ENCODE measurements at places on chromosomes 16 and 17.

- no peak for DNase-seq
These were observed 487 bp downstream of the TSR1 start for GRCh38 chr17:2335726-2336214.

DNA sequence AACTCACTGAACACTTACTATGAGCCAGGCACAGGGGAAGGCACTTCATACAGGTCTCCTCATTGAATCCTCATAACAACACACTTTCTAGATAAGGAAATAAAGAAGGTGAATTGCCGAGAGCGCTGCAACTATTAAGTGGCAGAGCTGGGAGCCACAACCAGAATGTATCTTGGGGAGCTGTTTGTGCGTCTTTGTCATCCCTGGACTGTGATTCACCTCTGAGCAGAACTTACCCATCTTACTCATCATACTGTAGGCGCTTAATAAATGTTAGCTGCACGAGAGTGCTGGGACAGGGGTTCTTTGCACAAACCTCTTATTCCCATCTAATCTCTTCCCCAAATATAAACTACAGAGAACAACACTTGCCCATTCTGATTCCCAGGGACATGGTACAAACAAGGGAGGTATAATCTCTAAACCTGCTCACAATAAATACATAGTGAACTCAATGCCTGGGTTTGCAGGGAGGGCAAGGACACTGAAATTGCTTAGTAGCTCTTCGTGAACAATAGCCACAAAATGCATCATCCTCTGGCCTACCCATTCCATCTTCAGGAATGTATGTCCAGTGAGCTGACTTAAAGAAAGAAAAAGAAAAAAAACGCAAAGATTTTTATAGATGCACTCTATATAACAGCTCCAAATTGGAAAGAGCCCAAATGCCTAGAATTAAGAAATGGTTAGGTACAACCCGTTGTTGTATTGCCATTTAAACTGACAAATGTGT lies 43.0 kb downstream of the MYO18A start:
- no peak for DNase-seq

DNA sequence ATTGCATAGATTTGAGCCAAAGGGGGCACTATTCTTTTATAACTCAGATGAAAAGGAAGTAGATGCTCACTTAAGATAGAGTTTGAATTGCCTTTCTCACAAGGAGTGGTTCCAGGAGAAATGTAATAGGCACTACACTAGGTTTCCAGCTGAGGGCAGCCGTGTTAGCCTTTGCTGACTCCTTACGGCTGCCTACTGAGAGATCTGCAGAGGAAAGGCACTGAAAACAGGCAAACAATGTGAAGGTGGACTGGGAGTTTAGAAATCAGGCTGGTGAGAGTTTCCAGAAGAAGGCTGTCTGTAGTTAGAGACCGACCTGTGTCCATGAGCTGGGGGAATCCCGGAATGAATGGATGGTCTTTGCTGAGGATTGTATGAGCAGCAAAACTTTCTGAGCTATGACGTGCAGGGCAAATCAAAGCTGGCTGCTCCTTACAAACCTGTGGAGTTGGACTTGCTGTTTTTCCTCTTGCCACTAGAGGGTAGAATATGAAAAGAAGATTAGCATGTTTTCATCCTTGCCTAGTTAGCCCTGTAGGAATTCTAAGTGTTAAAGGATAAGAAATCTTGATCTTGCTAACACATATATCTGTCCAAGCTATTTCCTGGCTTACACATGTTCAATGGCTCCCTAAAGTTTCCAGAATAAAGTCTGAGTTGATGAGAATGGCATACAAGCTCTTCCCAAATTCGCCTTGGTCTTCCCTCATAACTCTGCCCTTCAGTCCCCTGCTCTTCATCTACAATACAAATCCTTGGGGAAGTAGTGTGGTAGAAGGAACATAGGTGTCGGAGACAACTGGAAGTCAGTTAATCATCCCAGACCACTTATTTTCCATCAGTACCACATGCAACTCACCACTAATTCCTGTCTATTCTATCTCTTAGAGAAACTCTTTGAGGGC lies 20.1 kb upstream of the TAOK1 start:
- DNase-seq = peak; percentile 88

- DNase-seq = no peak
These were observed 55.9 kb upstream of the SREBF1 start for GRCh38 chr17:17892731-17893130.

- DNase-seq = no peak
These were observed 49.7 kb downstream of the NF1 start for GRCh38 chr17:31144428-31144827.

- DNase-seq = no peak
These were observed 33.1 kb upstream of the C16orf78 start for GRCh38 chr16:49340466-49340865.

GRCh38 chr17:31591924-31592323 lies 200.4 kb downstream of the RAB11FIP4 start:
- no peak for DNase-seq

DNA sequence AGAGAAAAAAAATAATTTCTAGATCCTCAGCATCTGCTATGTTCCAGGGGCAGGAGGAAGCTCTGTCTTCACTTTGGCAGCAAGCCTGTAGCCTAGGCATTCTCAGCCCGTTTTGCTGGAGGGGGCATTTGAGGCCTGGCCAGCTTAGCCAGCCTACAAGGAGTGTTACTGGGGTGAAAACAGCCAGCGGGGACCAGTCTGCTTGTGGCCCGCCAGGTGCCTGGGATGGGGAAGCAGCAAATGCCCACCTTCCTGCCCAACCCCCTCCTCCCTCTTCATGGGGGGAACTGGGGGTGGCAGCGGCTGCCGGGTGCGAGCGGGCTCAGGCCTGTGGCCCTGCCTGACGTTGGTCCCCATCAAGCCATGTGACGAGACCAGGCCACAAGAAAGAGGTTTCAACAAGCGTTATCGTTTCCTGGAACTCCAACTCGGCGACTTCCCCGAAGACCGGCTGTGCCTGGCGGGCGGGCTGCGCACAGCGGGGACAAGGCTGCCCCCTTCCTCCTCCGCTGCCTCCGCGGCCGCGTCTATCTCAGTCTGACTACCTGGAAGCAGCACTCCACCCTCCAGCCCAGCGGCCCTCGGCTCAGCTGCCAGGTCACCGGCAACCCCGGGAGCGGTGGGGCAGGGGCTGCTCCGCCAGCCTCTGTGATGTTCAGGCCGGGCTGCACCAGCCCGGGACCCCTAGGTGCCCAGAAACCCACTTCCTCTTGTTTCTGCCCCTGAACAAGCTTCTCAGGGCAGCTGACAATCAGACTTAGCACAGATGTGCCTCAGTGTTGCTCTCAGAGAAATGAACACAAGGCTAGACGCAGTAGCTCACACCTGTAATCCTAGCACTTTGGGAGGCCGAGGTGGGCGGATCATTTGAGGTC lies 22.9 kb downstream of the SOCS1 start:
- peak; percentile 31 for DNase-seq

DNA sequence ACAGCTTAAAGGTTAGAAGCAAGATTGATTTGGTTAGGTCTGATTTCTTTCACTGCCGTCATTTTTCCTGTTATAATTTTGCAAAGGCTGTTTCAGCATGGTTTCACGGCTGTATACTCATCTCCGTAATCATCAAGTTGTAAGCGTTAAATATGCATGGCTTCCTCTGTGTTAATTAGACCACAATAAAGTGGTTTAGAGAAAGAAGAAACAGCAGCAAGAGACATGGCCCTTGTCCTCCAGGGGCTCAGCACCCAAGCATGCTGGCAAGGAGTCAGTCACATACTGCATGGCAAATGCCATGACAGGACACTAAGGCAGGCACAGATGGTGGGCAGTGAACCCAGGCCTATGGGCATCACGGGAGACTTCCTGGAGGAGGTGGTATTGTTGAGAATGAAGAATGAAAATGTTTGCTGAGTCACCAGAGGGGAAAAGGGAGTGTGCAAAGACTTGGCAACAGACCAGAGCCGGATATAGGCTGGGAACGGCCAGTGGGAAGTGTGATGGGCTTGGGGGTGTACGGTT lies 61.4 kb upstream of the PLCG2 start:
- no peak for DNase-seq

DNA sequence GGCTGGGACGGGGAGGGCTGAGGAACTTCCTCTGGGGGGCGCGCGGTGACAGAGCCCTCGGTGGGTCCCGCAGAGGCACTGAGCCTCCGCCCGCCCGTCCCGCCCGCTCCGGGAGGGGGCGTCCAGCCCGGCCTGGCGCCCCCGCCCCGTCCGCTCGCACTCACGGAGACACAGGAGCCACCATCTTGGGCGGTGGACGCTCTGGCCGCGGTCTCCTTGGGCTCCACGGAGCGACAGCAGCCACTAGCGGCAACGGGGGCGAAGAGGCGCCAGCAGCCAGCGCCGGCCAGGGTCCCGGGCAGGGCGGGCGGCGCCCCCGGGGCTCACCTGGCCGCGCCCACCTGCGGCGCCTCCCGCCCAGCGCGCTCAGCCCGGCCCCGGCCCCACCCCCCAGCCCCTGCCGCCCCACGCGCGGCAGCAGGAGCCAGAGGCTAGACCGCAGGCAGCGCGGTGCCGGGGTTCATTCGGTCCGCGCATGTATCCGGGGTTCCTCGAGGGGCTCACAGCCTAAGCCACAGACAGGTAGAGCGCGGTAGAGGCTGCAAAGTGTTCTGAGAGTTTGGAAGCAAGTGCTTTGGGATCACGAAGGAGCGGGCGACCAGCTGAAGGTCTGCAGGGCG lies at the start of gene C17orf113:
C17orf113 (minus strand) TSS at position 209 of the 620 bp plus-strand sequence. CDS start 7,225 bp downstream, outside the sequence.
- no peak for DNase-seq

DNA sequence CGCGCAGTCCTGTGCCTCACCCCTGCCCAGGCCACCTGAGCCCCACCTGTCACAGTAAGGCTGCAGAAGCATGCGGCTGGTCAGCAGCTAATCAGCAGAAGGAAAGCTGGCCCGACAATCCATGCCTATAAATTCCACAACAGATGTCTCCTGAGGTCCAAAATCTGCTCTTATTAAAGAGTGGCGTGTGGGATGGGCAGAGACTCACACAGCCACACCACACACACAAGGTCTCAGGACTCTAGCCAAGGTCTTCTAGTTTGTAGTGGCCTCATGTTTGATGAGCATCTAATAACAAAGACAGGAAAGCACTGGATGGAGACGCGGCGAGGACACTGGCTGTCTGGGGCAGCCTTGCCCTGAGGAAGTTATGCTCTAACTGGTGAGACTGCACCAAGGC lies 55.9 kb downstream of the ANKRD11 start:
- DNase-seq = no peak

DNA sequence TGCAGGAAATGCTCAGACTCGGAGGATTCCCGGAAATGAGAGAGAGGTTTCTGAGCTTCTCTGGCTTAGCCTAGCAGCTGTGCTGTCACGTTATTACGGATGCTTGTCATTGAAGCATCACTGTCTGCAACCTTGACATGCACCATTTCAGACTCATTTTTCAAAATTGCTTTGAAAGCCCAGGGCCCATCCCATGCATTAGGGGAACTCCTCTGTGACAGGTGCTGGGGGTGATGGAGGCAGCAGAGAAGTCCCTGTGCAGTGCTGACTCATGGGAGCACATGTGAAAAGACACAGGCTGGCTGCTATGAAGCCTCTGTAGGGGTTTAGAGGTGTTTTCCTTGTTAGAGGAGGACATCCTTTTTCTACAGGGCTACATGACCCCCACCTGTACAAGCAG lies 214.0 kb upstream of the MPHOSPH6 start:
- DNase-seq = no peak

DNA sequence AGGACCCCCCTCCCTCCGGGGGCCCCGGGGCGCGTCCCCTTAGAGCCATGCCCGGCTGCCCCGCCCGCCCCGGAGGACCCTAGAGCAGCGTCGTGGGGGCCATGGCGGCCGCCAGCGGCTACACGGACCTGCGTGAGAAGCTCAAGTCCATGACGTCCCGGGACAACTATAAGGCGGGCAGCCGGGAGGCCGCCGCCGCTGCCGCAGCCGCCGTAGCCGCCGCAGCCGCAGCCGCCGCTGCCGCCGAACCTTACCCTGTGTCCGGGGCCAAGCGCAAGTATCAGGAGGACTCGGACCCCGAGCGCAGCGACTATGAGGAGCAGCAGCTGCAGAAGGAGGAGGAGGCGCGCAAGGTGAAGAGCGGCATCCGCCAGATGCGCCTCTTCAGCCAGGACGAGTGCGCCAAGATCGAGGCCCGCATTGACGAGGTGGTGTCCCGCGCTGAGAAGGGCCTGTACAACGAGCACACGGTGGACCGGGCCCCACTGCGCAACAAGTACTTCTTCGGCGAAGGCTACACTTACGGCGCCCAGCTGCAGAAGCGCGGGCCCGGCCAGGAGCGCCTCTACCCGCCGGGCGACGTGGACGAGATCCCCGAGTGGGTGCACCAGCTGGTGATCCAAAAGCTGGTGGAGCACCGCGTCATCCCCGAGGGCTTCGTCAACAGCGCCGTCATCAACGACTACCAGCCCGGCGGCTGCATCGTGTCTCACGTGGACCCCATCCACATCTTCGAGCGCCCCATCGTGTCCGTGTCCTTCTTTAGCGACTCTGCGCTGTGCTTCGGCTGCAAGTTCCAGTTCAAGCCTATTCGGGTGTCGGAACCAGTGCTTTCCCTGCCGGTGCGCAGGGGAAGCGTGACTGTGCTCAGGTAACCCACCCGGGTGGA lies 759 bp downstream of the ALKBH5 start:
- peak; percentile 26 for DNase-seq

- DNase-seq = no peak
These were observed 13.3 kb upstream of the KREMEN2 start for GRCh38 chr16:2950773-2951172.
